ENCODE measurements at places on chromosomes 16 and 17.
A peak's percentile ranks its signal among the peaks of the same experiment; 100 is the strongest.

DNA sequence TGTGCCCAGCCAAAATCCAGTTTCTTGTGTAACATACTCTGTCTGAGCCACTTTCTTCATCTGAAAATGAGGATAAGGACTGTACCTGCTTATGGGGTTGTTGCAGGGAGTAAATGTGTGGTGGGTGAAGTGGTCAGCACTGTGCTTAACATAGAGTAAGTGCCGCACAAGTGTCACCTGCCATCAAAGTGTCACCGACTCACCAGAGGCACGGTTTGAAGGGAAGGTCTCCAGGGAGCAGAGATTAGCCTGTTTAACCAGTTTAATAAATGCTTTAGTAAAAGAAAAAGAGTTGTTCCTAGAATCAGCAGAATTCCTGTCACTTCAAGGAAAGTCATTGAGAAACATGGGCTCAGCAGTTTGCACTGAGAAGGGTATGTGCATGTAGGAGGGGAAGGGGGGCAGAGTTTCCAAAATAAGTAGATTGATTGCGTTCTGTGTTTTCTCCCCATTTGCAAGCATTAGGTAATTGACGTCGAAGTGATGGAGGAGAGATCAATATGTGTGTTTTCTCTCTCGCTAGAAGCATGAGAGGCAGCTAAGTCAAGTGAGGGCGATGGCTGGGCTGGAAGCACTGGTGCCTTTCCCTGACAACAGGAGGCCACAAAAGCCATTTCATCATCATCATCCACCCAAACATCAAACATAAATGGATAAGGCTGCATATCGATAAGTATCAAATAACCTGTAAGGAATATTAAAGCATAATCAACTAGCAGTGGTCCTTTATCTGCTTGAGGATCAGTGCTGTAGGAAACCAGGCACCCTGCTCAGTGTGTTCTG lies 19.1 kb downstream of the FAM20A start:
- DNase-seq = no peak

GRCh38 chr17:45430738-45431530 lies 1.7 kb downstream of the ARHGAP27 start:
- DNase-seq = no peak

GRCh38 chr17:16286947-16287562 lies 66.2 kb downstream of the CENPV start:
- DNase-seq = no peak

- DNase-seq = no peak
These were observed 73.0 kb upstream of the NKD1 start for GRCh38 chr16:50475170-50475569.

GRCh38 chr17:21140911-21141310 lies 14.1 kb downstream of the DHRS7B start:
- DNase-seq = no peak

DNA sequence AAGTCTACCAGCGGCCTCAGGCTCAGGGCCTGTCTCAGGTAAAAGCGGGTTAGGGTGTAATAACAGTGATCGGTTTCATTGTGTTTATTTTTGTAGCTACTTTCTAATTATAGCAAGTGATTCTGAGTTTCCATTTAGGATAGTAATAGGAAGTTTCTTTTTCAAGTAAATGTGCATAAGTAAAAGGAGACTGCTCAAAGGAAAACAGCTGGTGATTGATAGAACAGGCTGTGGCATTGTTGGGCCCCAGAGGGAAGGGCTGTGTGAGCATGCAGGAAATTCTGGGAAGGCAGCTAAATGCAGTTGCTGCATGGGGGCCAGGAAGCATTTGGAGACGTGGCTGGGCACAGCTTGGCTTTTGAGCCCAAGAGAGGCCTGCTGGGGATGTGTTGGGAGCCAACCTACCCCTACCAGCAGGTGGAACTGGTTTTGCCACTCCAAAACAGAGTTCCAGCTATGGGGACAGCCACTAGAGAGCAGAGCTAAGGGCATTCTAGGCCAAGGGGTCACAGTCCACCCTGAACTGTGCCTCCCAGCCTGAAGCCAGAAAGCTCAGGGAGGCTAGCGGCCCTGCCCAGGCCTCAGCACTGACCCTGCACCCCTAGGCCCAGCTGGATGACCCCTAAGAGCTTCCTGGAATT lies 12.6 kb downstream of the SNX20 start:
- no peak for DNase-seq

DNA sequence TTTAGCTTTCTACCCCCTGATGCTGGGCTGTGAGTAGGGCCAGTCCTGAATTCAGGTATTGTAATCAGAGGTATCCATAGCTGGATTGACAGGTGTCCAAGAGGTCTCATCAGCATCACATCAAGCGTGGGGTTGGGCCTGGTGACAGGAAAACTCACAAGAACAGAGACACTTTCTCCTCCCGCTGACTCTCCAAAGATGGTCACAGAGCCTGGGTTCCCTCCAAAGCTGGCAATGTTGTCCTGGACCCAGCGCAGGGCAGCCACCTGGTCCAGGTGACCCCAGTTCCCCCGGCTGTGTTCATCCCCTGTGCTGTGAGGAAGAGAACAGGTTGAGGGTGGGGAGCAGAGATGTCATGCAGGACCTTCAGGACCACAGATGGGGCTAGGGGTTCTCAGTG lies 11.7 kb downstream of the CES1 start:
- no peak for DNase-seq

- DNase-seq = peak; percentile 35
These were observed 198.6 kb downstream of the RPTOR start for GRCh38 chr17:80743181-80743771.

DNA sequence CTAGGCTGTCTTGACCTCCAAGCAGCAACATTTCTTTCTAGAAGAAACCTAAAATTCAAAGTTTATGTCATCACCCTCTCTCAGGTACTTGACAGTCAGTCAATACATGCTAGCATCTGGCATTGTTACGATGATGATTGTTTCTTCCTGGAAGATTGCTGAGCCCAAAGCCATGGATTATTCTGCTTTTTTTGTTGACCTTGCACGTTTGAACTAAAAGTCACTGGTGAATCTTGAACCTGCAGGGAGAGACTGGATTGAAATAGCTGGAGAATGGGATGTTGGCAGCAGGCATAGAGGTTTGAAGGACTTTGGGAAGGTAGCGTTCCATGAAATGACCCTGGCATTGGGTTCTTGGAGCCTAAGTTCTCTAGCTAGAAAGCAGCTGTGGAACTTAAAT lies 42.9 kb downstream of the SHISA9 start:
- no peak for DNase-seq

GRCh38 chr16:84794626-84795025 lies 25.2 kb upstream of the CRISPLD2 start:
- no peak for DNase-seq

DNA sequence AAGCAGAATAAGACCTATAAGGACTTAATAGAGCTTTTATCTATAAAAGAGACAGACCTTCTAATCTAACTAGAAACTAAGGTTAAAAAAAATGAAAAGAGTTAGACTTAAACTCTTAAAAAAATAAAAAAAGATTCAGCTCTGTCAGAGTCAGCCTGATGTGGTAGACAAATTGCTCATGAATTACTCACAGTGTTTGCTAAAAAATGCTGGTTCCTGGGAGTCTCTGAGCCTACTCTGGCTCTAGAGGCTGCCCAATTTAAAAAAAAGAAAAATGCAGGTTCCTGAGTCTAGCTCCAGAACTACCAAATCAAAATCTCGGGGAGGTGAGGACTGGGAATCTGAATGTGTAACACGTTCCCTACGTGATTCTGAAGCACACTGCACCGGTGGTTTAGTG lies 18.1 kb downstream of the SOST start:
- no peak for DNase-seq

DNA sequence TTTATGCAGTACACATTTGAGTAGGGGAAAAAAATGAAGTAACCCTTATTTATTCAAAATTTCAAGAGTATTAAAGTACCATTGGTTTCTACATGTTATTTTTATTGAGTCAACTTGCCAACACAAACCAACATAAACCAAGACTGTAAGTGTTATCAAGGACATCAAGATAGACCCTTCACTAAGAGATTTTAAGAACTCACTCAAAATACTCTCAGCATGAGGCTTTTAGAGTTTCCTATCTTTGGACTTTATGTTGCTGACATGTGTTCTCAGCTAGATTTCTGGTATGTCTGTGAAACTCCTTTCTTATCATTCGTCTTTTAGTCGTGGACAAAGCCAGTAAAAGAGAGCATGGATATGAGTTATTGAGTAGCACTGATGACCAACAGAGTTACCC lies 212.6 kb upstream of the TBX2 start:
- no peak for DNase-seq

GRCh38 chr16:57479976-57480753 lies 6.1 kb downstream of the DOK4 start:
- DNase-seq = no peak

GRCh38 chr17:41724476-41725050 lies 9.9 kb downstream of the HAP1 start:
- DNase-seq = no peak

DNA sequence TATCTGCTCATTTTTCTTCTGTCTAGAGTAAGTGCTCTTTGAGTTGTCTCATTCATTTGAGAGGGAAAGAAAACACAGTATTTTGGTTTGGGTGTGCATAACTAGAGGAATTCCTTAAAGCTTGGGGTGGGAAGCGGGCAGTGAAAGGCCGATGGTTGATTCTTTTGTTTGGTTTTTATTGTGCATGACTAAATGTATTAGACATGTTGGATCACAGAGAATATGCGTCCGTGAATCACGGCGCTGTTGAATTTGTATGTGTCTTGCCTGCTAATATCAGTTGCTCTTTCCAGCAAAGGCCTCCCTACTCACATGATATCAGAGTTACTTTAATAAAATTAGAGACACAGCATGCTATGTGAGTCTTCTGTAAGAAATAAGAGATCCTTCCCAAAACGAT lies 180.0 kb downstream of the CHD9NB start:
- DNase-seq = no peak

GRCh38 chr16:66774981-66775380 lies 23.6 kb upstream of the DYNC1LI2 start:
- DNase-seq = no peak

DNA sequence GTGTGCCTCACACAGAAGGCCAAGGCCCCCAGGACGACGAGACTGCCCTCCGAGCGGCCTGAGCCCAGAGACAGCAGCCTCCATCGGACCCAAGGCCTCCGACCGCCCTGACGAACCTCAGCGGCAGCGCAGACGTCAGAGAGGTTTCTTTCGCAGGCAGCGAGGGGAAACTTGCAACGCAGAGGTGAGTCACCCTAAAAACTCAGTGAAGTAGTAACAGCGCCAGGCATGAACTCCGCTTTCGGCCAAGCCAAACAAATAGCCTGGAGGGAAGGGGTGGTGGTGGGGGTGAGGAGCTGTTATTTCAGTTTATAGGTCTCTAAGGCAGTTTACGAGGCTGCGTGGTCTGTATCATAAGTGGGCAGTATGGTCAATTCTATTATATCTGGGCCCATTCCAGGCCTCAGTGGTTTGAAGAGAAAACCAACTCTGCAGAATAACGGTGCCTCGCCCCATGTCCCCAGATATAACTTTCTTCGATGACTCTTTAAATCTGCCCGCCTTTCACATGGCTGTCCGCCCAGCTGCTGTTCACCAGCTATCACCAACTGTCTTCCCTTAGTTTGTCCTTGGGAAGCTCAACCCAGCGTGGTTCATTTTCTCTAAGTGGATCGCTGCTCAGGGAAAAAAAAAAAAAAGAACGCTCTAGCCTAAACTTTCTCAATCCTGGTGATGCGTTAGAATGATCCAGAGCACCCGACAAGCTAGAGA lies 43.5 kb upstream of the FOXF1 start:
- DNase-seq = no peak

DNA sequence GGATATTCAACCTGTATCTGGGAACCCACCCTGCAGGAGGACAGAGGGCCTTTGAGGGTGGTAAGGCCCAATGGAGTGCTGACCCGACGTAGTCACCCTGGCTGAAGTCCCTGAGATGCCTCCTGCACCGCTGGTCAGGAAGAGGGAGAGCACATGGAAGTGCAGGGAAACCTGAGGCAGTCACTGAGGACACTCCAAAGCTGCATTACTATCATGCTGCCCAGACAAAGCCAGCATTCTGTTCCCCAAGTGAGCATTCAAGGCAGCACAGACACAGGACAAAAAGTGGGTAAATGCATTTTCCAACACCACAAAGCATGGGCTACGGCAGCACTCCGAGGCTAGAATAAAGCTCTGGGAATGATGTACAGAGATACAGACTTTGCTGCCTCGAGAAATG lies 46.8 kb upstream of the BCAR1 start:
- no peak for DNase-seq

GRCh38 chr16:89949756-89950155 lies 1.2 kb downstream of the DEF8 start:
- no peak for DNase-seq

DNA sequence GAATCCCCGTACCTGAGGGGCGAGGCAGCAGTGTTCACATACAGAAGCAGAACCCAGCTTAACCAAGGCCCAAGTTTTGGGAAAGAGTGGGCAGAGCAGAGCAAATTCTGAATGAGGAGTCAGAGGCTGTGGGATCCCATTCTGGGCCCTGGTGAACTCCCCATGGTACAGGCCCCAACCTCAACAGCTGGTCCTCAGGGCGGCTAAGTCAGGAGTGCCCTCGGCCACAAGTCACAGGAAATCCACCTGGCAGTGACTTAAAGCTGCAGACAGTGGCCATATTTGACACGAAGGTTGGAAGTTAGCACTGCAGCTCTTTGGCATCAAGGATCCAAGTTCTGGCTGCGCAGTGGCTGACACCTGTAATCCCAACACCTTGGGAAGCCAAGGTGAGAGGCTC lies 237.1 kb downstream of the PARN start:
- DNase-seq = no peak

GRCh38 chr17:48626245-48627117 lies at the start of gene HOXB9:
Gene HOXB9, minus strand, starts transcription at chr17:48626358. Its CDS starts 89 bp downstream, at chr17:48626269.
- no peak for DNase-seq

DNA sequence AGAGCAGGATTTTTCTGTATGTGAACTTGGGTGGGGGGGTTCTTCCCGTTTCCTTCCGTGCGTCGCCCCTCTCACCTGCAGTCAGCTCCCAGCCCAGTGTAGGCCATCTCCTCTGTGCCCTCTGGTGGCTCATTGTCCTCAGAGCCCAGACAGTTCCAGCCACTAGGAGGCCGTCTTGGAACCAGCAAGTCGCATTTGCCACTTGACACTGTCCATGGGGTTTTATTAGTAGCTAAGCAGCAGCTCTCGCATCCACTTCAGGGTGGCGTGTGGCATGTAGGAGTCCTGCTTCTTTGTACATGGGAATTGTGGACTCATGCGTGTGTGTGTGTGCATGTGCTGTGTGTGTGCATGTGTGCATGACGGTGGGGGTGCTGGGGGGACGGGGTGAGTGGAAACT lies 74.0 kb downstream of the SEC14L1 start:
- DNase-seq = no peak

DNA sequence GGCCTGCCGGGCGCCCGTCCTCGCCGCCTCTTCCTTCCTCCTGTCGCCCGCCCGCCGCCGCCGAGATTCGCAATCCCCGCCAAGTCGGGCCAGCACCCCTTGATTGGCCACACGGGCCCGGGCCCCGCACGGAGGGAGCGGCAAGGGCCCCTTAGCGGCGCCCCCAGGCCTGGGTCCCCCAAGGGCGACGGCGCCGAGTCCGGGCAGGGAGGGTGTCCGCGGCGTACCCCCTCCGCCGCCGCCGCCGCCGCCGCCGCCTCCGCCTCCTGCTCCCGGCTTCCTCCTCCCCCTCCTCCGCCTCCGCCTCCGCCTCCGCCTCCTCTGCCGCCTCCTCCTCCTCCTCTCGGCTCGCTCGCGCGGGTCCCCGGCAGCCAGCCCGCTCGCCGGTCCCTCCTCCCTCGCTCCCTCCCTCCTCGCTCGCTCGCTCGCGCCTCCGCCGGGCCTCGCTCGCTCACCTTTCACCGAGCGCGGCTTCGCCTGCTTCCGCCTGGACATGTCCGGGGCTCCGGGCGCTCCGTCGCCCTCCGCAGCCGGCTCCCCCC lies 561 bp downstream of the ZNF423 start:
- DNase-seq = peak; percentile 40

GRCh38 chr16:77063676-77064016 lies 127.3 kb upstream of the MON1B start:
- DNase-seq = no peak

- DNase-seq = no peak
These were observed 202.3 kb upstream of the CIBAR2 start for GRCh38 chr16:85314512-85314971.
